Progenitor cell of endocrine pancreas (in vitro differentiated cells): ENCODE measurements at places on chromosomes 4 and X.

GRCh38 chr4:146975527-146975926 lies 29.9 kb upstream of the TTC29 start:
- no peak for DNase-seq

DNA sequence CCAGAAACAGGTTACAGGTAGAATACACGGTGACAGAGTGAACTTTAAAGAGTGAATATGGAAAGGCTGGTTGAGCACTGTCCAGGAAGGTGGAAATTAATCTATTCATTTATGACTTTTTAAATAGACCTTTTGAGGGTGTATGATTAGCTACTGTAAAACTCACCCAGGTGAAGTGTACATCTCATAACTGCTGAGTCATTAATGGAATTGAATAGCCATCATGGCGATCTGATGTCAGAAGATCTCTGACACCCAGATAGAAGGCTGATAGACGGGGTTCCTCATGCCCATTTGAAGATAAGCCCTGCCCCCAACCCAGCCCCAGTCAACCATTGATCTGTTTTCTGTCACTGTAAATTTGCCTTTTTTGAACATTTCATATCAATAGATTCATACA lies 84.0 kb downstream of the PRSS12 start:
- DNase-seq, result no peak

DNA sequence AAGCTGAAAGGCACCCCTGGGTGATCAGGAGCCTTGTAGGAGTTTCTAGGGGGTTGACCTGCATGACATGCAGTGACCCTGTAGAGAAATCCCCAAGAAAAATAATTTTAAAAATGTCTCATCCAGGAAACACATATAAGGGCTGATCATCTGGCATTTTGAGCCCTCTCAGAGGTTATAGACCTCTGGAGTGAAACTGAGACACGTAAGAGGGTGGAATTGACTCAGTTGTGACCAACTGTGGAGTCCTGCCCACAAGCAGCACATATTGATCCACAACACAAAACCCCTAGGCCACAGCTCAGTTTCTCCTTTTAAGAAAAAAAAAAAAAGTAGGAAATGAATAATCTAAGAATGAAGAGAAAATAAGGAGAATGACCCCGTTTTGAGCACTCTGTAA lies 32.5 kb upstream of the MTMR8 start:
- no peak for DNase-seq

DNA sequence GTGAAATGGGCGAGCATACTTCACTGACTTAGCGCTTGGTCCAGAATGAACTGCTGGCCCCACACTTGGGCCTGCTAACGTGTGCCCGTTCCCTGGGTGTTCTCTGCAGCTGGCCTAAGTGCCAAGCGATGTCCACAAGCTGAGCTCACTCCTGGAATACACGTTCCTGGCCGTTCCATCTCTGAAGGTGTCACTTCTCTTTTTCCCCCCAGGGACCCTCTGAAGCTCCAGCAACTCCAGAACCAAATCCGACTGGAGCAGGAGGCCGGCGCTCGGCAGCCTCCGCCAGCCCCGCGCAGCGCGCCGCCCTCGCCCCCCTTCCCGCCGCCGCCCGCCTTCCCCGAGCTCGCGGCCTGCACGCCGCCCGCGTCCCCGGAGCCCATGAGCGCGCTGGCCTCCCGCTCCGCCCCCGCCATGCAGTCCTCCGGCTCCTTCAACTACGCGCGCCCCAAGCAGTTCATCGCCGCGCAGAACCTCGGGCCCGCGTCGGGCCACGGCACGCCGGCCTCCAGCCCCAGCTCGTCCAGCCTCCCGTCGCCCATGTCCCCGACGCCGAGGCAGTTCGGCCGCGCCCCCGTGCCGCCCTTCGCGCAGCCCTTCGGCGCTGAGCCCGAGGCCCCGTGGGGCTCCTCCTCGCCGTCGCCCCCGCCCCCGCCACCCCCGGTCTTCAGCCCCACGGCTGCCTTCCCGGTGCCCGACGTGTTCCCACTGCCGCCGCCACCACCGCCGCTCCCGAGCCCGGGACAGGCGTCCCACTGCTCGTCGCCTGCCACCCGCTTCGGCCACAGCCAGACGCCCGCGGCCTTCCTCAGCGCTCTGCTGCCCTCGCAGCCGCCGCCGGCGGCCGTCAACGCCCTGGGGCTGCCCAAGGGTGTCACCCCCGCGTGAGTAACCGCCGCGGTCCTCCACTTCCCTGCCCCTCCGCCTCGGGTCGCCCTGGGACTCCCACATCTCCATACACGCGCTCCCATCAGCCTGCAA lies 132.3 kb downstream of the CBR4 start:
- peak; percentile 26 for DNase-seq

GRCh38 chr4:10054571-10055041 lies 33.3 kb upstream of the SLC2A9 start:
- no peak for DNase-seq

DNA sequence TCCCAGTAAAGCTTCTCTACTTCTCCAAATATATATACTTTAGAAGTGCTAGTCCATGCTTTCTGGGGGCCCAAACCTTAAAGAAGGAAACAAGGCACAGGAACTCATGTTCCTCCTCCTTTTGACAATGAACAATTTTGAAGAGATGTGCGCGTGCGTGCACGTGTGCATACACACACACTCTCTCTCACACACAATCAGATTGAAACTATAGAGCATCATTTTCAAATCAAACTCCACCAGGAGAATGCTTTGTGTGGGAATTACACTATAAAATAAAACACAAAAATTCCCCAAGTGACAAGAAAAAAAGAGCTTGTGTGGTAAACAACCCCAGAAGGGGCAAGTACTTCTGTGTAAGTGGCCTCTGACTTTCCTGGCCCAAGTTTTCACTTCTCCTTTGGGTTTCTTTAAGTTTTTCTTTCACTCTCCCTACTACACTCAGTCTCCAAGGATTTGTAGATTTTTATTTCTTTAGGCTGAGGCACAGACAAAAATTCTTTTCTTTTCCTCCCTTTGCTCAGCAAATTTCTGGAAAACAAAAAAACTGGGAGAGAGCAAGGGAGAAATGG lies 46.6 kb upstream of the SHISA3 start:
- DNase-seq, result no peak
